NCI-H1105 treated with DMSO at 0.1 percent for 48 hours (cell line): ENCODE measurements at places on chromosomes 2 and 18.
A peak's percentile ranks its signal among the peaks of the same experiment; 100 is the strongest.

DNA sequence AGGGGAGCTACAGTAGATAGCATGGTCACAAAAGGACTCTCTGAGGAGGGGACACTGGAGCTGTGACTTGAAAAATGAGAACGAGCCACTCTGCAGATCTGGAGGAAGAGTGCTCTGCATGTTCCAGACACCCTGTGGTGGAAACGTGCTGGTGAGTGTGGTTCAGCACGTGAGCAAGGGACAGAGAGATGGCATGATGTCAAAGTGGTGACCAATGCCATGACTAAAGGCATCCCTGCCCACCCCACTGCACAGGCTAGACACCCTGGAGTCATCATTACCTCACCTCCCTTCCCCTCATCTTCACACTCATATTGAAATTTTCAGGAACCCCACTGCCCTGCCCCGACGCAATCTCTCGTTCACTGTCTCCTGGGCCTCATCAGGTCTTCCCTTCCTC, 56.5 kb downstream of the SLC4A5 start:
- no peak for DNase-seq

- DNase-seq, result no peak
Observed at GRCh38 chr2:156704132-156704531, 268.0 kb downstream of the GPD2 start.

GRCh38 chr2:239283961-239284795, 116.6 kb downstream of the HDAC4 start:
- DNase-seq, result no peak

GRCh38 chr2:176291809-176292283, 22.6 kb downstream of the MTX2 start:
- DNase-seq, result no peak

DNA sequence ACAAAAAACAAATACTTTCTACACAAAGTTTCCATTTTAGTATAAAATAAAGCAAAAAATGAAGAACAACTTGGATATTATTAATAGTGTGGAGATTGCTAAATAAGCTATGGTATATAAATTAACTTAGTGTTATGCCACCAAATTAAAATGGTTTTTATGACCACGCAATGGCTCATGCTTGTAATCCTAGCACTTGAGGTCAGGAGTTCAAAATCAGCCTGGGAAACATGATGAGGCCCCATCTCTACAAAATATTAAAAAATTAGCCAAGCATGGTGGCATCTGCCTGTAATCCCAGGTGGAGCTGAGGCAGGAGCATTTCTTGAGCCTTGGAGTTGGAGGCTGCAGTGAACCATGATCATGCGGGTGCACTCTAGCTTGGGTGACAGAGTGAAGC, 108.8 kb downstream of the SH3RF3 start:
- DNase-seq, result no peak

DNA sequence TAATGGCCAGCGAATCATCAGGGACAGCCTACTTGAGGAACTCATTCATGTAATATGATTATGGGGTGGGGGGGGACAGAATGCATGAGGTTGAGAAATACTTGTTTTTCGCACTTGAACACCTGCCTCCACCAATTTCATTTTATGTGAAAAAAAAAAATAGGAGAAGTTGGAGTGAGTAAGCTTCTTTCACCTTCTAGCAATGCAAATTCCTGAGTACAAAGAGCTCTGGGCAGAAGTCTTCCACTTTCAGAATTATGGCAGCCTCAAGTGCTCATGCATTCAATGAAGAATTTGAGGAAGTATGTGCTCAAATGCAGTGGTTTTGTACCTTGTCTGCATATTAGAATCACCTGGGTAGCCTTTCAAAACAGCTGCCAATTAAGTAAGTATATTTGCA, 40.1 kb upstream of the GPD2 start:
- DNase-seq, result no peak

GRCh38 chr18:32317651-32318050, 127.8 kb downstream of the MEP1B start:
- no peak for DNase-seq

- peak; percentile 44 for DNase-seq
Observed at GRCh38 chr2:111117598-111118480, 2.9 kb upstream of the BCL2L11 start.

DNA sequence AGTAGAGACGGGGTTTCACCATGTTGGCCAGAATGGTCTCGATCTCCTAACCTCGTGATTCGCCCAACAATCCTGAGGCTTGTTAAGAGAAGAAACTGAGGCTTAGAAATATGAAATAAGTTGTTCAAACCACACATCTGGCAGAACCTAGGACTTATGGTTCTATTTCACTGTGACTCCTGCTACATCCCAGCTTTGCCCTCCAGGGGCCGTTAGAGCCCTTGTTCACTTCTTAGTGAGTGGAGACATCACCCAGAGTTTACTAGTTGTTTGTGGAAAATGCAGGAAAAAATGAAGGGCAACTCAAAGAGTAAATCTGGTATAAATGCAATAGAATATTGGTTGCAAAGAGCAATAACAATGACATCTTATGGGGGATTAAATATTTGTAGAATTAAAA, 43.9 kb downstream of the MARCHF4 start:
- DNase-seq, result no peak

- DNase-seq, result no peak
Observed at GRCh38 chr18:79586436-79587225, 93.0 kb upstream of the CTDP1 start.

- DNase-seq, result no peak
Observed at GRCh38 chr2:166536111-166536510, 42.1 kb upstream of the SCN7A start.

DNA sequence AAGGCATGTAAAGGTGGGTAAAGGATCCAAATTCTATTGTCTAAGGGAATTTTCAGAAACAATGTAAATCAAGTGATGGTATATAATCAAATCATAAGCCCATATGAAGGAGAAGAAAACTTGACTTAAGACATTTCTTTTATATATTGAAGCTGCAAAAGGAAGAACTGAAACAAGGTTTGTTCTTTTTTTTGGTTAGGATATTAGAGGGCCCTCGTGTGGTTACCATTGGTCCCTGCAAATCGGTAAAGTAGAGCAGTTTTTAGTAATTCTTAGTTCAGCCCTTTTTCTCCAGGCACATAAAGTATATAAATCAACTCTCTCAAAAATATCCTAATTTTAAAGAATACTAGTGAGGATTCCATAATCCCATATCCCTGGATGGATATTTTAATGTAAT, 105.6 kb upstream of the STK17B start:
- no peak for DNase-seq

- no peak for DNase-seq
Observed at GRCh38 chr2:157443795-157444640, at the start of gene CYTIP. Gene CYTIP (minus strand): TSS chr2:157444089. CDS start chr2:157444020, 69 bp downstream.

- DNase-seq, result no peak
Observed at GRCh38 chr2:101080211-101081068, 70.7 kb downstream of the TBC1D8 start.

DNA sequence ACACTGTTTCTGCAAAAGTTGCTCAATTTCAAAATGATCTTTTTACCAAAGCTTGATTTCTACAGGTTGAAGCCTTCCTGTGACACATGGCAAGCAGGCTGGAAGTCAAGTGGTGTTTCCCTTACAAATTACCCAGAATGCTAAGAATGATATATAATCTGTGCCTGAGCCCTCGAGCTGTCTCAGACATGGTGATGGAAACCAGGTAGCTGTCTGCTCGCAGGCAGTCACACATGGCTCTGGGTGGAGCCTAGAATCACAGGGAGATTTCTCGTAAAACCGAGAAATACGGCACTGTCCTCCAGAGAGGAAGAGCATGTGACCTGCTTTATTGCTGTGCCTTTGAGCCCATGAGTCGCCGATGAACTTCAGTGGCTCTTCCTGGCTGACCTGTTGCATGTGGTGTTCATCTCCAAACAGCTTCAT, 392.9 kb downstream of the ZNF521 start:
- DNase-seq, result no peak

GRCh38 chr18:55396267-55396905, 191.6 kb downstream of the TCF4 start:
- DNase-seq, result no peak

GRCh38 chr2:163737190-163737439, 1.3 kb upstream of the FIGN start:
- DNase-seq, result no peak
